A375 (cell line): ENCODE measurements at places on chromosomes 3 and 15. TPM values are rescaled to one million over a fixed set of nuclear protein-coding genes. Genes with fewer than 3 reads are reported as not detected.

Gene DHFR2
- 3.8 and 6.0 TPM in 2 replicates for total RNA-seq

Gene IL5RA
- not detected in 2 replicates for total RNA-seq

Gene PIERCE2
- total RNA-seq, result 1.1 TPM in 2 replicates

Gene PROK2
- 0.13 and 0.23 TPM in 2 replicates for total RNA-seq

Gene ZSCAN29
- 21.9 and 24.0 TPM in 2 replicates for total RNA-seq

Gene MYL3
- total RNA-seq, result 0.16 TPM in 1 of 2 replicates, not detected in the other

Gene GOLGA8J
- total RNA-seq, result 0.08 TPM in 1 of 2 replicates, not detected in the other

Gene CCR4
- not detected in 2 replicates for total RNA-seq

Gene ADCY5
- 0.04 TPM in 1 of 2 replicates, not detected in the other for total RNA-seq

Gene CCDC13
- 0.08 and 2.5 TPM in 2 replicates for total RNA-seq

Gene SFMBT1
- 7.2 and 9.4 TPM in 2 replicates for total RNA-seq

Gene INSYN1
- 2.1 and 2.6 TPM in 2 replicates for total RNA-seq

Gene TMEM40
- total RNA-seq, result 0.08 TPM in 1 of 2 replicates, not detected in the other

Gene OXTR
- 1.1 and 1.2 TPM in 2 replicates for total RNA-seq

Gene IRAK2
- 3.5 and 4.5 TPM in 2 replicates for total RNA-seq

Gene FBXL22
- 0.34 TPM in 2 replicates for total RNA-seq
